Smooth muscle cell of the pulmonary artery (primary cell): ENCODE measurements at places on chromosomes 6 and 20. TPM values are rescaled to one million over a fixed set of nuclear protein-coding genes. Genes with fewer than 3 reads are reported as not detected.

The ADGRF5 gene
- 5.5 and 39.0 TPM in 2 replicates for total RNA-seq

The MYLK2 gene
- 0.07 and 0.10 TPM in 2 replicates for total RNA-seq

The SYNDIG1 gene
- total RNA-seq: 0.56 and 1.4 TPM in 2 replicates

The WFDC10B gene
- 0.26 TPM in 1 of 2 replicates, not detected in the other for total RNA-seq

The NDUFAF4 gene
- total RNA-seq: 5.3 and 6.8 TPM in 2 replicates

The ADGRG6 gene
- total RNA-seq: 0.33 and 2.1 TPM in 2 replicates

The PGC gene
- total RNA-seq: not detected in 2 replicates

The TFAP2B gene
- total RNA-seq: 0.13 and 2.8 TPM in 2 replicates
